ENCODE measurements at places on chromosomes 4 and X.

GRCh38 chr4:7679406-7680040 lies 244.8 kb upstream of the PSAPL1 start:
- DNase-seq: no peak

- no peak for DNase-seq
Observed at GRCh38 chrX:150352114-150352513, 11.0 kb upstream of the MAMLD1 start.

DNA sequence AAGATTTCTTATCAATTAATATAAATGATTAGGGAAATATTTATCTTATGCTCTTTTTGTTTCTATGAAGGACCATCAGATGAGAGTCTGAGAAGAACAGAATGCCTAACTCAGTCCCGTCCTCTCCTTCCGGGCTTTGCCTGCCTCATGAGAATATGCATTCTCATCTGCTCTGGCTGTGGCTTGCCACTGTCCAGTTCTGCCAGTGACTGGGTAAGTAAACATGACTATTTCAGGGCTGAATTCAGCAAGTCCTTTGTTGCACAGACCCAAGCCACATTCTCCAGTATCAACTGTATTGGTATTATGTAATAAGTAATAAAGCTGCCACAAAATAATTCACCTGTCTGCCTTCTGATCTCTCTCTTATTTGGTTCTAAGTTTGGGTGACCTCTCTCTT lies 110.7 kb downstream of the WDFY3 start:
- no peak for DNase-seq

GRCh38 chrX:118614150-118614549 lies 113.3 kb upstream of the IL13RA1 start:
- DNase-seq: no peak

DNA sequence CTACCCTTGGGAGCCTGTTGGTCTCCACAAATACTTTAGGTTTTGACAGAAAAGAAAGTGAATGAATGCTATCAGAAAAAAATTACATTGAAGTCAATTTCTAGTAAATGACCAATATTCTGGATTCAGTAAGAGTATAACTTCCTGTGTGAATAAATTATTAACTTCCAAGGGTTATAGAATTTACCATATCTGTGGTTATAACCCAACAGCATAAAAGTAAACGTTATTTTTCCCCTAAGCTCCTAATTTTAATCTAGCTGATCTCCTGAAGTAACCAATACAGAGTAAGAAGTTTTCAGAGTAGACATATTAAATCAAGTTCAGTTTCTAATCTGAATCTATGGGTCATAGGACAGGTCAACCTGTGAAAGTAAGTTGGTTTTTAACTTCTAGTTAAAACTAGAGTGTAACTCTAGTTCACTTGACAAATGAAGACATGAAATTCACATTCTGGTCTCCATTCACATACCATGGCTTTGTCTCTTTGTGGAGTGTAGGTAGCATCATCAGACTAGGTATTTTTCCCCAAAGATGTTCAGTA lies 22.8 kb downstream of the DTHD1 start:
- DNase-seq: no peak

DNA sequence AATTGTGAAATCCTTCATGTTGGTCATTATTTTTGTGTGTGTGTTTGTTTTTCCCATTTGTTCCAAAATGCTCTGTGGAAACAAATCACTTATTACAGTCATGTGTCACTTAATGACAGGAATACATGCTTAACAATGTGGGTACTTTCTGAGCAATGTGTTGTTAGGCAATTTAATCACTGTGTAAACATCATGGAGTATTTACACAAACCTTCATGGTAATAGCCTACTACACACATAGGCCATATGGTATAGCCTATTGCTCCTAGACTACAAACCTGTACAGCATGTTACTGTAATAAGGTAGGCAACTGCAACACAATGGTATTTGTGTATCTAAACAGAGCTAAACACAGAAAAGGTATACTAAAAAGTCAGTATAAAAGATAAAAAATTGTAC lies 388.9 kb upstream of the PPP1R2C start:
- DNase-seq: no peak

- no peak for DNase-seq
Observed at GRCh38 chrX:134774190-134775048, 116.1 kb upstream of the PLAC1 start.

GRCh38 chr4:8780086-8780485 lies 91.6 kb downstream of the HMX1 start:
- DNase-seq: no peak

- peak; percentile 70 for DNase-seq
Observed at GRCh38 chr4:2924286-2924685, 38.9 kb downstream of the NOP14 start.

GRCh38 chr4:177103619-177104018 lies 206.1 kb upstream of the NEIL3 start:
- DNase-seq: no peak

GRCh38 chr4:23033796-23034195 lies 341.1 kb downstream of the GBA3 start:
- no peak for DNase-seq

- no peak for DNase-seq
Observed at GRCh38 chr4:52566136-52567031, 92.7 kb downstream of the USP46 start.

- DNase-seq: no peak
Observed at GRCh38 chr4:25875281-25875745, 12.5 kb upstream of the SEL1L3 start.

DNA sequence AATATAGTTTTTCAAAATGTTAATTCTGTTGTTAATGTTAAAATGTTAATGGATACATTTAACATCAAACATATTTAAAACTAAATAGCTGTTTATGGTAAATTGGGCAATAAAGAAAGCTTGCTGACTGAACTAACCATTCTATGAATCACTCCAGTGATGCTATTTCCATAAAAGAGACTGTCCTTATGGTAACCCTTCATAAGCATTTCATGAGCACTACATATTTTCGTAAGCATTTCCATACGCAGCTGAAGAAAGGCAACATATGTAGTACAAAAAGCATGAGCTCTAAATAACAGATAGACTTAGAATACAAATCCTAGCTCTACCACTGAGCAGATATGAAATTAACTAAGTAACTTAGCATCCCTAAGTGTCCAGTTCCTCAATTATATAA lies 188.9 kb downstream of the COL25A1 start:
- no peak for DNase-seq

DNA sequence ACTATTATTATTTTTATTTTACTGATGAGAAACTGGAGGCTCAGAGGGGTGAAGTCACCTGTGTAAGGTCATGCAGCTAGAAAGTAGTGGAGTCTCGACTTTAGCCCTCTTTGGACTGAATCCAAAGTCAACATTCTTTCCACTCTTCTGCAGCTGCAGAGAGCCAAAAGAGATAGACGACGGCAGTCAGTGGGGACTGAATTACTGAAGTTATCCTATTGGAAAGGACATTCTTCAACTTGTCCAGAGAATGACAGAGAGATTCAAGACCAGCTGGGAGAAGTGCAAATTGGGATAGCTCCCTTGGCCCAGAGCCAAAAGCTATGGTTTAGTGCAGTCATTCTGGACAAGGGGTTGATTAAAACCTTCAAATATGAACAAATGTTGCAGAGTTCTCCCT lies 42.5 kb downstream of the VGLL1 start:
- DNase-seq: no peak

DNA sequence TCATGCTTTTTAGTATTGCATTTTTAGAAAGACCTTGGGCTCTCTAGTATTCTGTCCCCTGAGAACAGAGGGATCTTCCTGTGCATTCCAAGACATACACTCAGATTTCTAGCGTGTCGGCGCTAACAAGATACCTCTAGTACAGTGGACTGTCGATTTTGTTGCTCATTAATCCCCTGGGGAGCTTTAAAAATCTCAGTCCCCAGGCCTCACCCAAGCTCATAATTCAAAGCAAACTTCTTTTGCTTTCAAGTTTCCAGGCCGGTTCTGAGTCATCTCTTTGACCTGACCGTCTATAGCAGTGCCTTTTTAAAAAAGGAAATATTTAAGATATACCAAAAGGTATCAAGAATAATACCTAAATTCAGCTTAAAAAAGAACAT lies 137.0 kb downstream of the AMMECR1 start:
- DNase-seq: no peak

GRCh38 chr4:172601195-172601594 lies 567.4 kb upstream of the GALNT7 start:
- no peak for DNase-seq

DNA sequence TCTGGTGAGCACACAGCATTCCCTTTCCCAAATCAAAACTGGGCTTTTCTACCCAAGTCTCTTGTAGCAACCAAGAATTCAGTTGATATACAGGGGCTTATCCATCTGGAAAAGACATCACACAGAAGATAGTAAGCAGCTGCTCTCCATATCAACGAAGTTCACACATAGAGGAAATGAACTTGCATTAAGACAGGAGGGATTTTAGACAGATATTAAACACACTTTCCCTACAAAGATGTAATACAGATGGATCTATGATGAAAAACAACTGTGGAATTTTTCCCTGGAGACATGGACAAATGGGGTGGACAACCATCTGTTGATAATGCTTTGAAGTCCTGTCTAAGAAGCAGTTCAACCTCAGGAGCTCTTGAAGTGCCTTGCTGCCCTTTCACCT lies 9.8 kb upstream of the PDE5A start:
- no peak for DNase-seq

GRCh38 chr4:151184523-151185458 lies 85.4 kb downstream of the RPS3A start:
- DNase-seq: no peak

GRCh38 chr4:74503580-74503979 lies 58.6 kb downstream of the AREG start:
- DNase-seq: no peak

DNA sequence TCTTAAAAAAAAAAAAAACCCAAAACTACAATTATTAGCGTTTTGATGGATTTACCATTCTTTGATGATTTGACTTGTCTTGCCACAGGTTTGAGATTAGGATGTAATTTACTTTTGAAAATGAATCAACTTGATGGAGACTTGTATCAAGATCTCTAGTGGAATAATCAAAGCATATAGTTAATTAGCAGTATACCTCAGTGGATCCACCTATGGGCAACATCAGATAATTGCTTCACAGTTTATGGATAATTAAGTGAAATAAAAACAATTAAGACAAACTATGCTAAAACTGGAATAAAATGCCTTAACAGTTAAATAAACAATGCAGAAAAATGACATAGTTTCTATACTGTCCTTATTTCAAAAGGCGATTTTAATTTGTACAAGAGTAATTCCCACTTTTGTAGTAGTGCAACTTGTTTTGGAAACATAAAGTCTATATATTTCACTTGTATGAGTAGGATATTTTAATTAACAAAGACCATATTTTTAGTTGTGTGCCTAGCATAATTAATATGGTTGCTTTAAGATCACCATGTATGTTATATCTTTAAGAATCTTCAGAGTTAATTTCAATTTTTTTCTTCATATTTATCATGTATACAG lies 4.2 kb downstream of the CPEB2 start:
- no peak for DNase-seq

DNA sequence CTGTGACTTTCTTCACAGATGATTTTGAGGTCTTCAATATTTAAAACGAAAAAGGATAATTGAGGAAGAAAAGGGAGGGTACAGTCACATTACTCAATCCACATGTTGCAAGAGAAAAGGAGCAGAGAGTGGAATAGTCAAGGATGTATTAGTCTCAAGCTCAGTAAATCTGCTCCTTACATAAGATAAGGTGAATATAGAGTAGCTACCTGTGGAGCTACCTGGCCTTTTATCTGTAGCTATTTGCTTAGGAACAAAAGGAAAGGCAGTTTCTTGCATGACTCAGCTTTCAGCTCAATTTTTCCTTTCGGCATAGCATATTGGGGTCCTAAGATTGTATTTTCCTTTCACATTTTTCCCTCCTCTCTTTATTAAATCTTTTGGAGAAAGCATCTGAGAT lies 26.3 kb upstream of the ACTRT1 start:
- DNase-seq: no peak

DNA sequence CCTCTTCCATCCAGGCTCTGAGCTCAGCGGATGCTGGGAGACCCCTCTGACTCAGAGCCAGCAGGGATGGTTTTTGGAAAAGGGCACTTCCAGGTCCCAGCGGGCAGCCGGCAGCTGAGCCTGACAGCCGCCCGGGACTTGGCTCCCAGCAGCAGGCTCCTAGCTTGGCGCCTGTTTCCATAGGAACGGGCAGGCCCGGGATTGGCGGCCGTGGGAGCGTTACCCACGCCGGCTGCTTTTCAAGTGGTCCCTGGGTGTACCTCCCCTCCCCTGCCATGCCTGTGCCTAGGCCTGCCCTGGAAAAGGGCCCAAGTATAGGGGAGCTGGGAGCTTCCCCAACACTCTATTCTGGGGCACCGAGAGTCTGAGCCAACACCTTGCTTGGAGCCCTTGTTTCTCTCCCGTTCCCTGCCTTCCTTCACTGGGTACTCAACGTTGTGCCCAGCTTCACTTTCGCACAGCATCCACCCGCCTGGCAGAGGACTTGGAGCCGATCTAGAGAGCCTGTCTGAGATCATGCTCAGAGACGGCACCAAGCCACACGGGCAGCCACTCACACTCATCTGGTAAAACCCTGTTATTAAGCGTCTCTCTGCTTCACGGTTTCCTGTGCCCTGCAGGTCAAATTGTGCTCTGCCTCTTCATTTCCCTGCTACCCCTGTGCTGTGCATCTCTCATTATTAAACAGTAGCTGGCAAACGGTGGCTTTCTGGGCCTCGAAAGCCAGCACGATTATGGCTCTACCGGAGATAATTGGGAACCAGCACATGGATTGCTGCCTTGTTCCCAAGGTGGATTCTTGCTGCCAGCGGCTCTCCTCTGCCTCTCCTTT lies 521.5 kb downstream of the BCOR start:
- no peak for DNase-seq

DNA sequence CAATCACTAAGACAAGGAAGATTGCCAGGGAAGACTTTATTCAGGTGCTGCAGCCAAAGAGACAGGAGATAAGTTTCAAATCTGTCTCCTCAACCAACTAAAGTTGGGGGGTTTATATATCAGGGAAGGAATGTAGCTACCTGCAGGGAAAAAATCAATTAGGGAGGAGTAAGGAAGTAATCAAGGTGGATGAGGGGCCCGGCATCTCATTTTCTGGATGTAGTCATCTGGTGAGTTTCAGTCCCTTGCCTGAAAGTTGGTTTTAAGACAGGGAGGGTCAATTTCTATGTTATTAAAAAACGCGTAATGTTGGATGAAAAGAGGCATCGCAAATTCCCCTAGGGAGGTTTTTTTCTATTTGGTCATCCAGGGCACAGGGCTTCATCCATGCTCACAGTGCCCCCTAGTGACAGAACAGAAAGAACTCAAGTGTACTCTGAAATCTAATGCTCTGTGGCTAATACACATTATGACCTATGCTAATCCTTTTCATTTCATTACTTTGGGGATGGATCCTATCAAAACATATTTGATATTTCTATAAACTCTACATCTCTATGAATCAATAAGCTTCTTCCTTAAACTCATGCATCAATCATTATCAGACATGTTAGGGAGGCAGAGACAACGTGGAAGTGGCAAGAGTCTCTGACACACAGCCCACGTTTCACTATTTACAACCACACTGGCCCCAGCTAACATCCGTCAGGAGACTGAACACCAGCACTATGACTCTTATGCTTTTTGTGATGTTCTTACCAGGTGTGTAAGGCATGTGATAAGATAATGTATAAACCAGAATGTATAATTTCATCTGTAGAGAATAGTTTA lies 1577.0 kb upstream of the TENM3 start:
- DNase-seq: no peak

- no peak for DNase-seq
Observed at GRCh38 chrX:63993936-63994335, 208.9 kb upstream of the ARHGEF9 start.

- DNase-seq: no peak
Observed at GRCh38 chrX:103565752-103566151, 19.6 kb upstream of the TCEAL4 start.
